ENCODE measurements at places on chromosomes 2 and 18.

DNA sequence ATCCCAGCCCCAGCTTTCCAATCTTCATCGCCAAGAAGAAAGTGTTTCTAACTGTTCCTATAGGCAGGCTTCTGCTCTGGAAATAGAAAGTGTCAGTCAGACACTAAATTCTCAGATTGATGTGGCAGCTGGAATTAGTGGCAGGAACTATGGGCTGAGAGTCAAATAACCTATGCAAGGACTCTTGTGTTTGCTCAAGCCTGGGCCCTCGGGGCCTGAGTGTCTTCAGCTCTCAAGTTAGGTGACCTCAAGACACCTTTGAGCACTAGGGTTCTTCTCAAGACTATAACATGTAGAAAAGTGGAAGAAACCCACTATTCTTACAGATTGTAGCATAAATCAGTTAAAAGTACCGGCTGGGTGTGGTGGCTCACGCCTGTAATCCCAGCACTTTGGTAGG is 694.5 kb downstream of the RNF144A start:
- no peak for DNase-seq

DNA sequence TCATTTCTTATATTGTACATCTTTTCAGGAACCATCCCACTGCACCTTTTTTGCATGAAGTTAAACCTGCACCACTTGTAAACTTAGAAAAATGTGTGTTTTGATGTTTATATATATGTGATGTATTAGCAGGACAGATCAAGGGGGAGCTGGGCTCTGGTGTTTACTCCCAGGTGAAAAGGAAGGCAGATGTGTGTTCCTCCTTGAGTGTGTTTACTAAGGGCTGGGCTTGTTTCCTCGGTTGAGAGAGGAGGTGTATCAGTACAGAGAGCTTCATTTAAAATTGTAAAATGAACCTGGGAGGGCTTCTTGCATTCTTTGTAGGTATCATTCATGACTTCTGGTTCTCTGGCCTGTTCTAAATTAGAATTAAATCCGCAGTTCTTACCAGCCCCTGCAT is 14.8 kb downstream of the LPIN1 start:
- no peak for DNase-seq

DNA sequence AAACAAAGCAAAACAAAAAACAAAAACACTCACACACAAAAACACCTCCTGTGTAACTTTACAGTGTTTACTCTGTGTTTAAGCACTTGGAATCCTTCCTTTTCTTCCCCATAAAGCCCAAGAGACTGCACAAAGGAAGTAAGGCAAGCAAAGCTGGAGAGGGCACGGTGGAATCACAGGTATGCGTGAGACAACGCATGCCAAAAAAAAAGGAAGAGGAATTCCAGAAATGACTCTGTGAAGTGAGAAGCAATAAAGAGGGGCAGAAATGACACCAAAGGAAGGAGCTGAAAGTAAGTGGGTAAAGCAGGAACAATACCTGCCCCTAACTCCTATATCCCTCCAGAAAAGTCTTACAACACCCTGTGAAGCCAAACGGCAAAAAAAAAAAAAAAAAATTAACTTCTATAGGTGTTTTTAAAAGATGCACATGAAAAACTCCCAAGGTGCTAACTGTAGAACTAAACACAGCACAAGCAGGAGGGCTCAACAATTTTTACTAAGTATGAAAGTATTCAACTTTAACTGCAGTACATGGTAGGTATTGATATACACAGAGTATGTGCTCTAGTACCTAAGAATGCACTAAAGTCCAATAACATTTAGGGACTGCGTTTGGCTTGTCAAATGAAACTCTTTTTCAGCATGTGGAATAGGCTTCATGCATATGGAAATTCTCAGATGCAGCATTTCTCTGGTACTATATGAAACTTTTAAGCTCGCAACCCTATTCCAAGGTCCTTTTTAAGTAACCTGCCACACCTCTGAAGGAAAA is 9.1 kb downstream of the RND3 start:
- DNase-seq: peak; percentile 31

DNA sequence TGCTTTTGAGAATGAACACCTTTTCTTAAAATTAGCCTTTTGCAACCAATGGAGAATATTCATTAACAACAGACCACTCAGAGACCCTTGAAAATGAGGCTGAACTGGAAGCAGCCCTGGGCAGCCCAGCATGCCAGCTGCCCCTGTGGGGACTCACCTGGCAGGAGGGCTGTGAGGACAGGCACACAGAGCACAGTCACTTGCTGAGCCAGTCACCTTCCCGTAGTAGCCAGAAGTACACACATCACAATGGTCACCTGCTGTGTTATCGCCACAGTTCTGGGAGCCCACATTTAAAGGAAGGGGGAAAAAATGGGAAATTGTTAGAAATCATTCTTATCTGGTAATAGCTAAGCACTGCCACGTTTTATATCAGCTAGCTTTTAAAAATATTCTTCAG is 115.5 kb downstream of the LAMA1 start:
- no peak for DNase-seq

- no peak for DNase-seq
Measured at GRCh38 chr2:20220806-20221554, 4.0 kb downstream of the SDC1 start.

Measured in LNCaP clone FGC (cell line).